ENCODE measurements at places on chromosomes 4 and X. TPM values are rescaled to one million over a fixed set of nuclear protein-coding genes. Genes with fewer than 3 reads are reported as not detected.

MAOA gene
- total RNA-seq, result 1.1 TPM

RAB41 gene
- total RNA-seq, result not detected

PFKFB1 gene
- 1.1 TPM for total RNA-seq

NLRP2B gene
- total RNA-seq, result not detected

STK26 gene
- total RNA-seq, result 103 TPM

P2RY4 gene
- total RNA-seq, result 1.1 TPM

PAGE2 gene
- not detected for total RNA-seq

OTUD4 gene
- 38.3 TPM for total RNA-seq

GUCY1A1 gene
- total RNA-seq, result 52.2 TPM

F8A3 gene
- 2.7 TPM for total RNA-seq

CT45A2 gene
- not detected for total RNA-seq

TRIM2 gene
- total RNA-seq, result 48.8 TPM

TMEM35A gene
- 6.2 TPM for total RNA-seq

GPR119 gene
- not detected for total RNA-seq

PRDM5 gene
- total RNA-seq, result 23.6 TPM

SAGE1 gene
- not detected for total RNA-seq

RAB9B gene
- total RNA-seq, result 1.9 TPM

PABPC1L2A gene
- total RNA-seq, result not detected

EREG gene
- total RNA-seq, result 0.22 TPM

CENPVL2 gene
- total RNA-seq, result 0.49 TPM

NOX1 gene
- total RNA-seq, result not detected

CT47A1 gene
- not detected for total RNA-seq

ZCCHC18 gene
- 4.7 TPM for total RNA-seq

DDIT4L gene
- total RNA-seq, result 6.9 TPM

IL21 gene
- not detected for total RNA-seq

LEF1 gene
- 76.8 TPM for total RNA-seq

VCX gene
- total RNA-seq, result 0.41 TPM

GLOD5 gene
- not detected for total RNA-seq

IQCM gene
- 0.94 TPM for total RNA-seq

BMX gene
- total RNA-seq, result not detected

ADH4 gene
- total RNA-seq, result not detected

RAB33A gene
- total RNA-seq, result 4.3 TPM

MAGEA2 gene
- total RNA-seq, result not detected

CXCL6 gene
- total RNA-seq, result 0.20 TPM

ERAS gene
- 0.33 TPM for total RNA-seq

ZNF141 gene
- 32.5 TPM for total RNA-seq

QRFPR gene
- not detected for total RNA-seq

GLRA2 gene
- total RNA-seq, result not detected

UBA6 gene
- total RNA-seq, result 88.6 TPM

TRMT10A gene
- 4.5 TPM for total RNA-seq

HMX1 gene
- total RNA-seq, result 0.27 TPM

GUCY1B1 gene
- 18.6 TPM for total RNA-seq

C4orf54 gene
- total RNA-seq, result 0.04 TPM

MAGEA10 gene
- not detected for total RNA-seq

Measured in mesothelial cell of epicardium (in vitro differentiated cells).